ENCODE measurements at places on chromosomes 13 and 19.

DNA sequence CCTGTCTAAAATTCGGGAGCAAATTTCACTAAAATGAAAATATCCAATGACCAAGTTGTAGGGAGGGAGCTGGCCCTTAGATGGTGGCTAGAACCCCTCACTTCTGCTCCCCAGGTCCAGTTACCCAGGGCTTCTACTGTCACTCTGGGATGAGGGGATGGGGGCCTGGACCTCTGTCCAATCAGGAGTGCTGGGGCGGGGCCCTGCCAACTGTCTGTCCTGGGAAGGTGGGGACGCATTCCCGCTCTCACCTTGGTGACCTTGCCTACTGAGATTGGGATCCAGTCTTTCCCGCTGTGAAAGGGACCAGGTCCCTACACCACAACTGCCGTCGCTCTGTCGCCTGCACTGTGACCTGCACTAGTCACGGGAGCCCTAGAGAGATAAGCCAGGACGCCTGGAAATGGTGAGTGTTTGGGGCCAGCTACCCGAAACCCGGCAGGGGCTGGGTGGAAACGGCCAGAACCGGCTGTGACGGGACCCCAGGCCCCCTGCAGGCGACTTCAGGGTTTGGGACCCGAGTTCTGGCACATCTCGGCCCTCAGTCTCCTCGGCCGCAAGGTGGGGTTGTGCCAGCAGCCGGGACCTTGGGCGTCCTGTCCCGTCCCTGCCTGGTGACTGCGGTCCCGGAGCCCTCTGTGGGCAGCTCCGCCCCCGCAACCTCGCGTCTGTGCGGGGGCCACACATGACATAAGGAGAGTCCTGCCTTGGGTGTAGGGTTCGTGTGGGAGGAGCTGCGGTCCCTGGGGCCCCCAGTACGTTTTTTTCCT, 22.8 kb downstream of the ZNF20 start:
- no peak for DNase-seq

DNA sequence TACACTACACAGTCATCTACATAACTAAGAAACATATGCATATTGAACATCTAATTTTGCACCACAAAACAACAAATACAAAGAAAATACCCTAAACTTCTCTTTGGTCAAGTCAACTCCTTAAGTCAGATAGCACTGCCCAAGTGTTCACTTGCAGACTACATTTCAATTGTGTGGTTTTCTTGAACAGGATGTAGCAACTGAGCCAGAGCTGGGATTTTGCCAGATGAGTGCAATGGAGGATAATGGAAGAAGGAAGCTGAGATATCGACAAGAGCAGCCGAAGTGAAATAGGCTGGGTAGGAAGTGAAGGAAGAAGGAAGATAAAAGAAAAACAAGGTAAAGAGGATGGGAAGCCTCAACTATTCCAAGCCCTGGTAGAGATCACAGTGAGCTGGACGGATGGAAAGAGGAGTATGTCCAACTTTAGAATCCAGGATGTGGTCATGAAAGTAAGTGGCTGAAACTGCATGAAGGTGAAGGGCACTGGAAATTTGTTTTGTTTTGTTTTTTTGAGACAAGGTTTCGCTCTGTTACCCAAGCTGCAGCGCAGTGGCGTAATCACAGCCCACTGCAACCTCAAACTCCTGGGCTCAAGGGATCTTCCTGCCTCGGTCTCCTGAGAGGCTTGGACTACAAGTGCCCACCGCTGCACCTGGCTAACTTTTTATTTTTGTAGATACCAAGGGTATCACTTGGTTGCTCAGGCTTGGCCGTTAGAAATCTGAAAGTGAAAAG, 15.0 kb downstream of the NUFIP1 start:
- DNase-seq = no peak

GRCh38 chr19:41860419-41861115, 512 bp downstream of the RPS19 start:
- no peak for DNase-seq

- DNase-seq = no peak
Measured at GRCh38 chr13:43664700-43665191, 122.0 kb downstream of the ENOX1 start.

DNA sequence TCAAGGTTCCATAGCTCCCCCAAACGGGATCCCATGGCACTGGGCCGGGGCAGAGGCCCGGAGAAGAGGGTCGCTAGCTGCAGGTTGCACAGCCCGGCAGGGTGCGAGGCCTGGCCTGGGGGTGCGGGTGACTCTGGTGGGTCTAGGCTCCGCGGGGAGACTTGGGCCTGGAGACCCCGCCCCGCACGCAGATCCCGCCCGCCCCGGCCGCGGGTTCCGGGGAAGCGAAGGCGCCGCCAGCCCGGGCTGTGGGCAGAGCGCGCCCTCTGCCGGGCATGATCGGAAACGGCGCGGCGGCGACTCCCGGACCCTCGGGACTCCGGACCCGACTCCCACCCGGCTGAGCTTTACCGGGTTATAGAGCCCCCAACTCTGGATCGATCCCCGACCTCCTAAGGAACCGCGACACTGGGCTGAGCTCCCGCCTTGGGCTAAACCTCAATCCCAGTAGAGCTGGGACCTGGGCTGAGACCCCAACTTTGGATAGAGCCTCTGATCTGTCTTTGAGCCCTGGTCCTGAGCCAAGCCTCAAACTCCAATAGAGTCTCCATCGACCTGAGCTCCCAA, 3.1 kb upstream of the TNFAIP8L1 start:
- DNase-seq = no peak

DNA sequence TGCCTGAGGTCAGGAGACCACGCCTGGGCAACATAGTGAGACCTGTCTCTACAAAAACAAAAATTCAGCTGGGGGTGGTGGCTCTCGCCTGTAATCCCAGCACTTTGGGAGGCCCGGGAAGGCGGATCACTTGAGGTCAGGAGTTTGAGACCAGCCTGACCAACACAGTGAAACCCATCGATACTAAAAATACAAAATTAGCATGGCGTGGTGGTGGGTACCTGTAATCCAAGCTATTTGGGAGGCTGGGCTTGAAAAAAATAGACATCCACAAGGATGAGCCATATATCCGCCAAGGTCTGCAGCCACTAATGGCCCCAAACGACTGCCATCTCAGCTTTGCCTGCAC, 3.1 kb downstream of the RPS16 start:
- no peak for DNase-seq

DNA sequence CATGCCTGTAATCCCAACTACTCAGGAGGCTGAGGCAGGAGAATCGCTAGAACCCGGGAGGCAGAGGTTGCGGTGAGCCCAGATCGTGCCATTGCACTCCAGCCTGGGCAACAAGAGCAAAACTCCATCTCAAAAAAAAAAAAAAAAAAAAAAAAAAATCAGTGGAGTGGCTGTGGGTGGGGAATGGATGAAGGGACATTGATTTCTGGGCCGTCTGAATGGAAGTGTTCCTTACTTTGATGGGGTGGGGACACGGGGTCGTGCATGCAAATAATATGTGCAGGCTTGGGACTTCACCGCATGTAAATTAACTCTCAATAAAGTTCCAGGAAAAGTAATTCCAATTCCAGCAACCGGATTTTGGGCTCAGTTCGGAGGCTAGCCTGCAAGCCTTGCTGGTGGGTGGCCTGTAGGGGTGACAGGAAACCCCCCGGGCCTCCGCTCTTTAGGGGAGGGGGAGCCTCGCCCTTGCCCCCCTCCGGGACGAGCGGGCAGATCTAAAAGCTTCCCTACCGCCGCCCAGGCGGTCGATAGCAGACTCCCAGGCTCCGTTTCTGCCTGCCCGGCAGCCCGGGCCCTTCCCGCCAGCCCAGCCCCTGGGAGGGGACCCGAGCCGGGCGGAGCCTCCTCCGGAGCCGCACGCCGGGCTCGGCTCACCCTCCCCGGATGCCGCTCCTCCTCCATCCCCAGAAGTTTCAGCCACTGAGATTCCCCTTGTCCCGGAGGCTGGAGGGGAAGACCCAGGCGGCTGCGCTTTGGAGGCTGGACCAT, 48.0 kb upstream of the ADGRE5 start:
- DNase-seq = no peak

- DNase-seq = no peak
Measured at GRCh38 chr13:95498886-95499285, 53.6 kb upstream of the CLDN10 start.

DNA sequence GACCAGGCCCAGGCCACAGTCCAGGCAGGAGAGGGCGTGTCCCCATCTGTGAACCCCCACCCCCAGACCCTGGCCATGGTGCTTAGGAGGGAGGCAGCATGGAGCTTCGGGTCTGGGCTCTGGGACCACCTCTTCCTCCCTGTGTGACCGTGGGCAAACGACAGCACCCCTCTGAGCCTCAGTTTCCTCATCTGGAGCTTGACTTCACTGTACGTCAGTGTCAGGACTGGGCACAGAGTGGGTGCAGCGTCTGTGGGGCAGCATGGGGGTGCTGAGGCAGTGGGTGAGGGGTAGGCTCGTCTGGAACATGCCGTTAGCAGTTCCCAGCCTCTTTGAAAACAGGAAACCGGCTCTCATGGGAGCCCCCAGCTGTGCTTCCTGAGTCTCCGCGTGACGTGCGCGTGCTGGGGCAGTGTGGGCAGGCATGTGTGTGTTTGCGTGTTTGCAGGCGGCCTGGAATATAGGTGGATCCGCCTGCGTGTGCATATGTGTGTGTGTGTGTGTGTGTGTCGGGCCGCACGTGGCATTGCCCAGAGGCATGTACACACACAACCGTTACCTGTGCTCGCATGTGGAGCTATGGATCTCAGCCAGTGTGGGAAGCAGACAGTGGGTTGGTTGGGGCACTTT, 15.8 kb downstream of the ARRDC2 start:
- no peak for DNase-seq

DNA sequence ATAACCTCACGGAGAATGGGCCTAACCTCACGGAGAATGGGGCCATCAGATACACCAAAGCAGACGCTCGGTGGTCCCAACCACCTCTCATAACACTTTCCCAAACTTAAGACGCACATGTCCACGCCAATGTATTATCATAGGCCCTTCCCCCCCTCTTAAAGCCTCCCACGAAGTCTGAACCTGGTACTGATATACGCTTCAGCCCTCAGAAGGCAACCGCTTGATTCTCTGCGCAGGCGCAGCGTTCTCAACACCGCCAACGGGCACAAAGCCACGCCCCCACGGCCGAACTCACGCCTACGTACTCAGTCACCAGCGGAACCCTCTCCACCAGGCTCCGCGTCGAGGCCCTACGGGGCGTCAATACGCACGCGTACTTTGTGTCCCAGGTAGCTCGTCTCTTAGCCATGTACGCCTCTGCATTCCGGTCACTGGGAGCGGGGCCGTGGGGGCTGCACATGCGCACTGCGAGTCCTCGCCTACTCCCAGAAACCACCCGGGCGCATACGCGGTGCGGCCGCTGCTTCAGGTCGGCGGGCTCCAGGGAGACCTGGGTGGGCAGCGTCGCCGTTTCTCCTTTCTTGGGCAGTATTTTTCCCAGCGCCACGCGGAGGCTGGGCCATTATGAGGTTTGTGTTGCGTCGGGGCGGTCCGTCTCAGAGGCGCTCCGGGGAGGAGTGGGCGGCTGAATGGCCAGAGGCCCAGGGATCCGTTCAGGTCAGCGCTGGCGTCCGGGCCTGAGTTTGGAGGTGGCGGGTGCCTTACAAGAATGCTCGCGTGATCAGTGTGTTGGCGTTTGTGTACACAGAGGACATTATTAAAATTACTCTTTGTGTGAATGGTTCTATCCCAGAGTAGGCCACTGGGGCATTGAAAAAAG, 25.3 kb downstream of the ZNF582 start:
- DNase-seq = peak; percentile 25

DNA sequence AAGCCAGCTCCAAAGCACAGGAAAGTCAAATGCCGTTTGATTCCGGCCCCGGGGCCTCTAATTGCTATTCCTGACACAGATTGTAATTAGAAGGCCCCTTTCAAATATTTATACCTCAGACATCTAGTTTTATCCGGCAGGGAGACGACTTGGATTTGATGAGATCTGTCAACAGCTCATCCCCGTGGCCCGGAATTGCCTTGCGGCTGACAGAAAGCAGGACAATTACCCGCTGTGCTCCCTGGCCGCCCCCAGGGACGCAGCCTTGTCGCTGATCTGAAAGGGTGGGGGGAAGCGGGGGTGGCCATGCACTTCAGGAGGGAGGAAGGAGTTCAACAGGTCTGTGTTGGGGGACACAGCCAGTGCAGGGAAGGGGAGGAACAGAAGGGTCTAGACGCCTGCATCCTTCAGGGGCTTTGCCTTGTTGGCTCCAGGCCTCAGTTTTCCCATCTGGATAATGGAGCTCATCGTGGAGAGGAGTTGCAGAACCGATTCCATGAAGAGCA, 1.8 kb upstream of the SHD start:
- no peak for DNase-seq

GRCh38 chr19:2171349-2172145, 7.8 kb downstream of the DOT1L start:
- DNase-seq = no peak

- DNase-seq = no peak
Measured at GRCh38 chr13:19634256-19634740, 839 bp downstream of the MPHOSPH8 start.

GRCh38 chr13:113621046-113621445, 36.5 kb downstream of the TFDP1 start:
- DNase-seq = no peak

GRCh38 chr13:28440774-28441504, 54.0 kb downstream of the FLT1 start:
- DNase-seq = no peak

DNA sequence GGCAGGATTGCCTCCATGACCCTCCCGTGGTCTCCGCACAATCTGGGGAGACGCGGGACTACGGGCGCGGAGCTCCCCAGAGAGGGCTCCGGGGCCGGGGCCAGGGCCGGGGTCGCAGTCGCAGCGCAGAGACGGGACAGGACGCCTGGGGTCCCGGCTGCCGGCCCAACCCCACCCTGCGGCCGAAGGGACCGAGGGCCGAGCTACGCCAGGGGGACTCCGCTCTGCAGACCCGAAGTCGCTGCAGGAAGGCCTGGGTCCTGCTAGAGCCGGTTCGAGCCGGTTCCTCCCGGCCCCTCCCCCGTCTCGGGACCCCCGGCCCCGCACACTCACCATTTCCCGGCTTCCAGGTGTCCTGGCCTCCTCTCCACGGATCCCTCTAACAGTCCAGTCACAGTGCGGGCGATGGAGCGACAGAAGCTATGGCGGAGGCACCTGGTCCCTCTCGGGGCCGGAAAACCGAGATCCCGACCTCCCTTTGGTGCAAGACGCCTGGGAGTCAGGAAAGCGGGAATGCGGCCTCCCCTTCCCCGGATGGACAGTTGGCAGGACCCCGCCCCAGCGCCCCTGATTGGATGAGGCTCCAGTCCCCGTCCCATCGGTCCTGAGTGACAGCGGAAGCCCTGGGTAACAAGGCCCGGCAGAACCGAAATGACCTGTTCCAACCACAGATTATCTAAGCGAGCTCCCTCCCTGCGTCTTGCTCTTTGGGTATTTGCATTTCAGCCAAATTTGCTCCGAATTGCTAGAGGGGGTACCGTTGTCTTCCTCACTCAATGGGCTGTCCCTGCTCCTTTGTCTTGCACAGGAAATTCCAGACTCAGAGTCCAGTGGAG, at the start of gene ZNF625:
ZNF625 (minus strand) TSS at position 512 of the 836 bp plus-strand sequence; CDS start at position 336, 176 bp downstream.
- no peak for DNase-seq

Measured in cortex of kidney (tissue), 1 donor.